ENCODE measurements at places on chromosomes 13 and 19.

DNA sequence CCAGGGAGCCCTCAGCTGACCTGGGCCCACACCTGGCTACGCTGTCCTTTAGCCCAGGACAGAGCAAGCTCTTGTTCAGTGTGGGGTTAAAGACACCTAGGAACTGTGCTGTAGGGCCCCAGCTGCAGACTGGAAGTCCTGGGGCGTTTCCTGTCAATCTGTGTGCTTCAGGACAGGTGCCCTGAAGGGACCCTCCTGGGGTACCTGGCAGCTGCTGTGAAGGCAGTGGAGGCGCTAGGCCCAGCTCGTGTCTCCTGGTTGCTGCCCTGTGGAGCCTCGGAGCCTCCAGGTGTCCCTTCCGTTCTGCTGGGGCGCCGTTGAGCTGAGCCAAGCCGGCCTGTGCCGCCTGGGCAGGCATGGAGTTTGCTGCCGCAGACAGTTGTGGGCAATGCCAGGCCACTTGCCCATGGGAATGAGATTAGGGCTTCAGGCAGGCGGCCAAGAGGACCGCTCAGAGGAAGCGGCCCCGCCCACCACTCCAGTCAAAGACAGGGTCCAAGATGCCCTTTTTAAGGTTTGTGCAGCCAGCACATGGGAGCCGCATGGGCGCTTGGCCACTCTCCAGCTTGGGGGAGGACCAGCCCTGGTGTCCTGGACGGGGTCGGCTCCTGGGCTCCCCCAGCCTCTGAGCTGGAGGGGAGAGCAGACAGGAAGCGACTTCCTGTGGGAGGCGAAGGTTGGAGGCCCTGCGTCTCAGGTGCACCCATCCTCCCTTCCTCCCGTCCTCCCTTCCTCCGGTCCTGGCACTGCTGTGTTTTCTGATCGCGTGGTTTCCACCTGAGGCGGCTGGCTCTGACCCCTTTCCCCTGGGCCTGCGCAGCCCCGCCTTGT, 4.0 kb downstream of the PTBP1 start:
- H3K27me3 ChIP-seq, result peaks cover 35% of the 10 kb centered on the region
- H3K4me1 ChIP-seq, result peaks cover 32% of the 10 kb centered on the region
- H3K27ac ChIP-seq, result no peak overlapping the region
- peaks cover 29% of the 10 kb centered on the region for H3K36me3 ChIP-seq
- H3K4me3 ChIP-seq, result no peak overlapping the region

DNA sequence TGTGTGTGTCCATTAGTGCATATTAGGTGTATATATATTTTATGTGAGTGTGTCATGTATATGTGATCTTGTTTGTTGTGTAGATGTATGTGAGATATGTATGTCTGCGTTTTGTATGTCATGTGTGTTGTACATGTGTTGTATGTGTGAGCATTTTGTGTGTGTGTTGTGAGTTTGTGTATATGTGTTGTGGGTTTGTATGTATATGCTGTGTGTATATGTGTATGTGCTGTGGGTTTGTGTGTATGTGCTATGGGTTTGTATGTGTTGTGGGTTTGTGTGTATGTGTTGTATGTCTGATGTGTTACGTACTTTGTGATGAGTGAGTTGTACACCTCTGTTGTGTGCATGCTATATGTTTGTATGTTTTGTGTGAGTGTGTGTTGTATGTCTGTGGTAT, 8.1 kb downstream of the CEACAM20 start:
- H3K4me3 ChIP-seq, result no peak overlapping the region
- H3K36me3 ChIP-seq, result peaks cover 2% of the 10 kb centered on the region
- H3K27me3 ChIP-seq, result peaks cover 4% of the 10 kb centered on the region
- no peaks in the 10 kb centered on the region for H3K4me1 ChIP-seq
- no peak for DNase-seq

- no peaks in the 10 kb centered on the region for H3K4me1 ChIP-seq
- no peaks in the 10 kb centered on the region for H3K27me3 ChIP-seq
Observed at GRCh38 chr13:48775285-48775684, 121.6 kb downstream of the CYSLTR2 start.

- H3K27ac ChIP-seq, result no peak overlapping the region
- H3K4me3 ChIP-seq, result no peak overlapping the region
- H3K27me3 ChIP-seq, result peaks cover 29% of the 10 kb centered on the region
- no peak for DNase-seq
- no peaks in the 10 kb centered on the region for H3K36me3 ChIP-seq
- no peaks in the 10 kb centered on the region for H3K4me1 ChIP-seq
Observed at GRCh38 chr19:29404015-29404414, 121.8 kb upstream of the VSTM2B start.

DNA sequence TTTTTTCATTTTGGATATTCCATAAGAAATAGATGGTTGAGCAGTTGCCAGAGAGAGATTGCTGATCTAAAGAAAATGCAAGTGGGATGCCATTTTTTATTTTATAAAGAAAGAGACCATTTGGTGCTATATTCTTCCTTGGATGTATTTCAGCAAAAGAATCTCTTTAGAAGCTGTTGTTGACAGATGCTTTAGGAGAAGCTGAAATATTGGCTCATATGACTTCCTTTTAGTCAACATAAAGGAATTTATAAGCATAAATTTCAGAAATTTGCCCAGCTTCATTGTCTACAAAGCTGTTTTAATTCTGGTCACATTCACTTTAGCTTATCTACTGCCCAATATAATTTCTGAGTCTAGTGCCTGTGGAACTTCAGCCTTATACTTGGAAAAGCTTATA, 36.9 kb downstream of the POLR1D start:
- H3K27me3 ChIP-seq, result no peaks in the 10 kb centered on the region
- H3K36me3 ChIP-seq, result no peaks in the 10 kb centered on the region
- no peak for DNase-seq
- H3K4me1 ChIP-seq, result peaks cover 5% of the 10 kb centered on the region
- no peak overlapping the region for H3K4me3 ChIP-seq

DNA sequence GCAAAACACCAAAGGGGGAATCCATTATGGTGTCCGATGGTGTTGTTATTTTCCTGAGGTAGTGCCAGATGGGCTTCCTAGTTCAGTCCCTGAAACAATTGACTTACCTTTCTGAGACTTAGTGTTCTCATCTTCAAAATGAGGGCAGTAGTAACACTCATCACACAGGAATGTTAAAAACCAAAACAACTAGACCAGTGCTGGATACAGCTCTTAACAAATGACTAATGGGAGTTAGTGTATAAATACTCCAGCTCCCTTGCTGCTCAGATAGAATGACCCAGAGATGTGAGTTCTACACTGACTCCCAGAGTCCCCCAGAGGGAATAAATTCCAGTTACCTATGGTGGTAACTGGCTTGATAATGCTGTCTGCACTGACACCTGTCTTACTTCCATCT, 49.9 kb downstream of the MBD3L2B start:
- peaks cover 4% of the 10 kb centered on the region for H3K36me3 ChIP-seq
- DNase-seq, result no peak
- no peak overlapping the region for H3K4me3 ChIP-seq
- H3K27me3 ChIP-seq, result peaks cover 3% of the 10 kb centered on the region

DNA sequence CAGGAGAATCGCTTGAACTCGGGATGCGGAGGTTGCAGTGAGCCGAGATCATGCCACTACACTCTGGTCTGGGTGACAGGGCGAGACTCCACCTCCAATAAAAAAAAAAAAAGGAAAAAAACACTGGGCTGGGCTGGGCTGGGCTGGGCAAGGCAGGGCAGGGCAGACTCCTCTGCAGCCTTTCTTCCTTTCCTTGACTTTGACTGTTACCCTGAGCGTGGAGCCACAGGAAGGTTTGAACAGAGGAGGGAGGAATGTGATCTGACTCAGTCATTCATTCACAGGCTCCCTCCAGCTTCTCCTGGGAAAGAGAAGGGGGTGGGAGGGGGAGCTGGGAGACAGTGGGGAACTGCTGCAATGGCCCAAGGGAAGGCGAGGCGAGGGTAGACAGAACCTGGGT, 2.7 kb upstream of the ACTN4 start:
- no peak overlapping the region for H3K27ac ChIP-seq
- no peak for DNase-seq
- peaks cover 17% of the 10 kb centered on the region for H3K36me3 ChIP-seq
- peaks cover 18% of the 10 kb centered on the region for H3K27me3 ChIP-seq
- H3K4me1 ChIP-seq, result peaks cover 30% of the 10 kb centered on the region

- H3K27ac ChIP-seq, result no peak overlapping the region
- H3K4me1 ChIP-seq, result peaks cover 49% of the 10 kb centered on the region
- H3K4me3 ChIP-seq, result peak overlapping the region; percentile 94
- peaks cover 12% of the 10 kb centered on the region for H3K36me3 ChIP-seq
- DNase-seq, result no peak
- H3K27me3 ChIP-seq, result peaks cover 19% of the 10 kb centered on the region
Observed at GRCh38 chr13:27622881-27623280, 1.2 kb downstream of the POLR1D start.

DNA sequence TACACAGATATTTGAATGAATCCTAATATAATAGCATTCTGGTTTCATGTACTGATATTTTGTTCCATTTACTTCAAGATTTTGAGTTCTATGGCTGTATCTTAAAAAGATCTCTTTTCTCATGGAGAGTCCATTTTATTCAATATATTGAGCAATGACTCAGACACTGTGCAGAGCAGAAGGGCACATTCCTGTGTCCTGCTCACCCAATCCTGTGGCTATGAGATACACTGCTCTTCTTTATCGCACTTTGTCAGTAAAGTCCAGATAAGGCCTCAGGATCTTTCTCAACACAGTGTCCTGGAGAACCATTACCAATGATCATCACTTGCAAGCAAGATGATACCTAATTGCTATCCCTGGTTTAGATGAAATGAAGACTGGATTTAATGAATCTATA, 155.0 kb downstream of the CYSLTR2 start:
- no peak overlapping the region for H3K4me3 ChIP-seq
- no peak overlapping the region for H3K27ac ChIP-seq
- H3K27me3 ChIP-seq, result no peaks in the 10 kb centered on the region
- no peaks in the 10 kb centered on the region for H3K36me3 ChIP-seq
- no peaks in the 10 kb centered on the region for H3K4me1 ChIP-seq
- no peak for DNase-seq

- peaks cover 4% of the 10 kb centered on the region for H3K36me3 ChIP-seq
- peaks cover 42% of the 10 kb centered on the region for H3K4me1 ChIP-seq
- DNase-seq, result peak; percentile 26
- peaks cover 15% of the 10 kb centered on the region for H3K27me3 ChIP-seq
Observed at GRCh38 chr13:96091164-96092117, 1.5 kb downstream of the HS6ST3 start.

DNA sequence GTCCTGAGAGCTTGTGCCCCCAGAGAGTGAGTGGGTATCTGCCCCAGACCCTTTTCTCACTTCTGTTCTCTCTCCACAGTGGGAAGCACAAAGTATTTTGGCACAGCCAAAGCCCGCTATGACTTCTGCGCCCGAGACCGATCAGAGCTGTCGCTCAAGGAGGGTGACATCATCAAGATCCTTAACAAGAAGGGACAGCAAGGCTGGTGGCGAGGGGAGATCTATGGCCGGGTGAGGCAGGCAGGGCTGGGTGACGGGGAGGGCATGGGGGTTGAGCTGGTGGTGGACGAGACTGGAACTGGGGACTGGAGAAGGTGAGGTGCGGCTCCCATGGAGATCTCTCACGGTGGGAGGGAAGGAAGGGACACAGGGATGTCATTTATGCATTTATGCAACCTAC, 33.5 kb upstream of the ADGRE1 start:
- H3K36me3 ChIP-seq, result peaks cover 22% of the 10 kb centered on the region
- peaks cover 9% of the 10 kb centered on the region for H3K27me3 ChIP-seq
- H3K27ac ChIP-seq, result no peak overlapping the region
- no peak for DNase-seq

GRCh38 chr19:55546822-55547614, 1.7 kb upstream of the SBK3 start:
- DNase-seq, result no peak
- peak overlapping the region; percentile 55 for H3K27ac ChIP-seq
- H3K4me3 ChIP-seq, result no peak overlapping the region

- peak overlapping the region; percentile 85 for H3K27ac ChIP-seq
- peaks cover 20% of the 10 kb centered on the region for H3K27me3 ChIP-seq
- peak; percentile 95 for DNase-seq
- H3K4me1 ChIP-seq, result peaks cover 57% of the 10 kb centered on the region
- H3K4me3 ChIP-seq, result peak overlapping the region; percentile 98
- peaks cover 44% of the 10 kb centered on the region for H3K36me3 ChIP-seq
Observed at GRCh38 chr19:41308450-41309179, 1.4 kb upstream of the CCDC97 start.

GRCh38 chr13:27283906-27284493, 13.4 kb downstream of the RASL11A start:
- DNase-seq, result no peak
- H3K27ac ChIP-seq, result peak overlapping the region; percentile 11
- H3K27me3 ChIP-seq, result peaks cover 9% of the 10 kb centered on the region
- H3K36me3 ChIP-seq, result no peaks in the 10 kb centered on the region
- H3K4me3 ChIP-seq, result no peak overlapping the region

- H3K27me3 ChIP-seq, result peaks cover 8% of the 10 kb centered on the region
- H3K27ac ChIP-seq, result no peak overlapping the region
- DNase-seq, result no peak
- peaks cover 8% of the 10 kb centered on the region for H3K4me1 ChIP-seq
Observed at GRCh38 chr13:20994441-20994821, 67.0 kb downstream of the LATS2 start.

DNA sequence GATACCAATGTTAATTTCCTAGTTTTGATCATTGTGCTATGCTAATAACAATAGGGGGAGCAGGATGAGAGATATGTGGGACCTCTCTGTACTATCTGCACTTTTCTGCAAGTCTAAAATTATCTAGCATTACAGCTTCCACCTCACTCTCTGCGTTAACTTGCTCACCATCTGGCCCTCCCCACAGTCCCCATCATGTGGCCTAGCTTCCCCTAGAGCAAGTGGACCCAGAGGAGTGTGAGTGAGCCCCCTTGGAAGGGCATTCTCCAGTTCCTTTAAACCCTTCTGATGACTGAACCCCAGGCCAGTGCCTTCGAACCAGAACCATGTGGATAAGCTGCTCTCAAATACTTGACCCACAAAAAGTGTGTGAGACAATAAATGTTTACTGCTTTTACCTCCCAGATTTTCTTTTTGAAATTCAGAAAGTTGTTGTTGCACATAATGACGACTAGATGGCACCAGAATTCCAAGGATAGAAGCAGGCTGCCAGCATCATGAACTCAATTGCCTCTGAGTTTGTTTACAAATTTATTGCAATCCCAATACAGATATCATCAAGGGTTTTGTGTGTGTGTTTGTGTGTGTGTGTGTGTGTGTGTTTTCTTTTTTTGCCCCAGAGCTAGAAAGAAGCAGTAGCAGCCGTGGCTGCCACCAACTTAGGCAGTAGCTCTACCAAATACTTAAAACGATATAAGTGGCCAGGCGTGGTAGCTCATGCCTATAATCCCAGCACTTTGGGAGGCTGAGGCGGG, 49.0 kb upstream of the ZNF780A start:
- H3K27ac ChIP-seq, result no peak overlapping the region
- no peak overlapping the region for H3K4me3 ChIP-seq

Measured in endothelial cell (in vitro differentiated cells).